Metanephros (tissue), 2 donors: ENCODE measurements at places on chromosomes 6 and 20. TPM values are rescaled to one million over a fixed set of nuclear protein-coding genes. Genes with fewer than 3 reads are reported as not detected.

PARD6B gene
- 50.8 TPM for total RNA-seq

CDC5L gene
- total RNA-seq: 22.2 TPM

FAM209B gene
- not detected for total RNA-seq

TREML2 gene
- 0.76 TPM for total RNA-seq

HSPA1B gene
- total RNA-seq: 1,232 TPM

LYRM2 gene
- total RNA-seq: 16.9 TPM

ELOVL4 gene
- total RNA-seq: 2.3 TPM

FHL5 gene
- total RNA-seq: 0.93 TPM

PRR18 gene
- 0.18 TPM for total RNA-seq

HNF4A gene
- 28.7 TPM for total RNA-seq

BPI gene
- 6.4 TPM for total RNA-seq

SLC17A9 gene
- 1.3 TPM for total RNA-seq

BTNL2 gene
- total RNA-seq: not detected

NDUFAF5 gene
- 19.5 TPM for total RNA-seq

SPAG4 gene
- 2.9 TPM for total RNA-seq

UNC93A gene
- 0.82 TPM for total RNA-seq

COL19A1 gene
- total RNA-seq: 4.5 TPM

ID1 gene
- total RNA-seq: 748 TPM

SLC17A3 gene
- total RNA-seq: 0.12 TPM

EFCAB8 gene
- not detected for total RNA-seq

VSTM2L gene
- total RNA-seq: 4.7 TPM

PSORS1C2 gene
- 0.29 TPM for total RNA-seq

GINS1 gene
- total RNA-seq: 8.0 TPM

BACH2 gene
- total RNA-seq: 15.6 TPM

CEP43 gene
- 27.3 TPM for total RNA-seq

KCNQ2 gene
- 5.2 TPM for total RNA-seq
